Epithelial cell of proximal tubule (primary cell): ENCODE measurements at places on chromosomes 7 and 10. TPM values are rescaled to one million over a fixed set of nuclear protein-coding genes. Genes with fewer than 3 reads are reported as not detected.

CHST15 gene
- 9.2 and 20.6 TPM in 2 replicates for total RNA-seq

PTPN20 gene
- total RNA-seq: 1.0 and 1.3 TPM in 2 replicates

GRCh38 chr10:31419394-31420063, 100.5 kb downstream of the ZEB1 start:
- no peak for DNase-seq

GRCh38 chr10:91909117-91909677, at the start of gene FGFBP3:
FGFBP3 (minus strand) TSS chr10:91909486; CDS start chr10:91908969, 517 bp downstream.
- DNase-seq: no peak

GRCh38 chr7:131843898-131844331, 287.5 kb upstream of the PODXL start:
- DNase-seq: no peak

- DNase-seq: no peak
Measured at GRCh38 chr10:11245981-11246590, 228.4 kb downstream of the CELF2 start.

DNA sequence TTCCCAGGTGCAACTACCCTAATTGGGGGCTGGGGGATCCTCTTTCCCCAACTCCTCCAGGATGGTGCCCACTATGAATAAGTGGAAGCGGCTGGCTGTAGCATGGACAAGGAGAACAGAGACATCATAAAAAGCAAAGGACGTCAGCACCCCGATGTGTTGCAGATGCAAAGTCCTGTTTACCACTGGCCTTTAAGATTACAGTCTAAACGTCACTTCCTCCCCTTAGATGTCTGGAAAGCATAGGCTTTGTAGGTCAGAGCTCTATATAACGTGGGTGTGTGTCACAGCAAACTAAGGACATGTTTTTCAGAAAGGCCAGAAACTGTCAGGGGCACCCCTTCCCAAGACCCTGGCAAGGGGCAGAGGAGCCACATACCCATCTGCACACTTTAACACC, 7.9 kb downstream of the COBL start:
- no peak for DNase-seq
